Hepatocyte (in vitro differentiated cells): ENCODE measurements at places on chromosomes 6 and 20.

GRCh38 chr20:46701556-46701955, 7.9 kb upstream of the SLC2A10 start:
- no peaks in the 10 kb centered on the region for H3K36me3 ChIP-seq
- H3K4me1 ChIP-seq: no peaks in the 10 kb centered on the region
- no peak overlapping the region for H3K4me3 ChIP-seq
- no peaks in the 10 kb centered on the region for H3K27me3 ChIP-seq
- no peak overlapping the region for H3K27ac ChIP-seq
- DNase-seq: no peak

- no peak overlapping the region for H3K4me3 ChIP-seq
- H3K36me3 ChIP-seq: peaks cover 5% of the 10 kb centered on the region
- no peak for DNase-seq
- peak overlapping the region; percentile 83 for H3K27ac ChIP-seq
- H3K27me3 ChIP-seq: no peaks in the 10 kb centered on the region
Observed at GRCh38 chr20:37200926-37201826, 21.8 kb upstream of the MROH8 start.

DNA sequence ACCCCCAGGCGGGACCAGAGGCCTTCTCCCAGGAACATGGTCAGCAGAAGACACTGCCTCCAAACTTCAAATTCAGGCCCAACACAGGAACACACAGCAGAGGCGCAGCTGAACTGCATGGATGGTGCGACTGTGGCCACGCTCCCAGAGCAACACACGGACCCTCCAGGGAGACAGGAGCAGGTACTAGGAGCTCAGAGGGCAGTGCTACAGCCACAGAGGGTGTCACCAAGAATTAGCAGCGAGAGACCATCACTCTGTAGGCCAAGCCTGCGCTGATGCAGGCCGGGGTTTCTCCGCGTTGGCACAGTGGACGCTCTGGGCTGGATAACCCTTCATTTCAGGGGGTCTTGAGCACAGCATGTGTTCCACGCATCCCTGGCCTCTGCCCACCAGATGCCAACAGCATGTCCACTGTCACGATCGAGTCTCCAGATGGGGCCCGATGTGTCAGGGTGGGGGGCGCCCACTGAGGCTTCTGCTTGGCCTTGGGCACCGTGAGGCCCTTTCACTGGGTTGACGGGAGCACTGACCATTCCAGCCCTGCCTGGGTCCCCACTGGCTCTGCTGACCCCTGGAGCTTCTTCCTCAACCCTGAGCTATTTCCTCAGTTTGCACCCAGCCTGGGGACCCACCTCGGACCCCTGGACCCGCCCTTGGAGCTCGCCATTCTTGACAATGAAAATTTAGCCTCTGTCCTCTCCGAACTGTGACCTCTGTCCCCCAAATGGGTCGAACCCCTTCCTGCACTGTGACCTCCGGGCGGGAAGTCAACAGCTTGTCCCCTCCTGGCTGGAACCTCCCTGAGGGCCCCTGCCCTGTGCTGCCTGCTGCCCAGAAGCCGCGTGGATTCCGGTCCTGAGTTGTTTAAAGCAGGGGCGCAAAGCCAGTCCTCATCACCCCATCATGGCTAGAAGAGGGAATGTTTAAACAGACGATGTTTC, 239.4 kb downstream of the DLL1 start:
- DNase-seq: no peak
- H3K27ac ChIP-seq: no peak overlapping the region
- H3K36me3 ChIP-seq: no peaks in the 10 kb centered on the region

GRCh38 chr6:56572788-56573471, 69.8 kb downstream of the DST start:
- H3K4me1 ChIP-seq: no peaks in the 10 kb centered on the region
- no peaks in the 10 kb centered on the region for H3K27me3 ChIP-seq
- H3K36me3 ChIP-seq: no peaks in the 10 kb centered on the region
- DNase-seq: no peak
- no peak overlapping the region for H3K27ac ChIP-seq
- H3K4me3 ChIP-seq: no peak overlapping the region

GRCh38 chr6:147604373-147604772, 95.9 kb downstream of the SAMD5 start:
- H3K27me3 ChIP-seq: no peaks in the 10 kb centered on the region
- H3K27ac ChIP-seq: no peak overlapping the region
- no peaks in the 10 kb centered on the region for H3K4me1 ChIP-seq
- no peak for DNase-seq

GRCh38 chr6:112967974-112968373, 620.8 kb downstream of the RFPL4B start:
- no peak for DNase-seq
- no peaks in the 10 kb centered on the region for H3K4me1 ChIP-seq
- no peaks in the 10 kb centered on the region for H3K36me3 ChIP-seq
- no peak overlapping the region for H3K27ac ChIP-seq

GRCh38 chr6:67496191-67496590, 1138.9 kb upstream of the ADGRB3 start:
- H3K4me3 ChIP-seq: no peak overlapping the region
- H3K4me1 ChIP-seq: no peaks in the 10 kb centered on the region
- H3K36me3 ChIP-seq: no peaks in the 10 kb centered on the region
- no peak overlapping the region for H3K27ac ChIP-seq

GRCh38 chr6:31068669-31069340, 43.6 kb downstream of the C6orf15 start:
- peak; percentile 88 for DNase-seq
- H3K4me1 ChIP-seq: peaks cover 6% of the 10 kb centered on the region
- H3K4me3 ChIP-seq: no peak overlapping the region
- no peaks in the 10 kb centered on the region for H3K27me3 ChIP-seq
- H3K36me3 ChIP-seq: no peaks in the 10 kb centered on the region
- H3K27ac ChIP-seq: no peak overlapping the region

DNA sequence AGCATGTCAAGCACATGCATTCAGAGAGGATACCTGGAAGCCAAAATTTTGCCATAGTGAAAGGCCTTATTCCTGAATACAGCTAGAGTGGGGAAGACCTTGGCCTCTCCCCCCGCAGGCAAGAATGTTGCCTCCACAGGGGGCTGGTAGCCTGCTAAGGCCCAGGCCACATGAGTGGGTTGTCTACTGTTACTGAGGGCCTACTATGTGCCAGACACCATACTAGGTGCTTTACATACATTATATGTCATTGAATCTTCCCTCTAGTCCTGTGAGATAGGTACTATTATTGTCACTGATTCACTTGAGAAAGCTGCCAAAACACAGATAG, 642 bp upstream of the PI16 start:
- DNase-seq: no peak
- no peaks in the 10 kb centered on the region for H3K4me1 ChIP-seq
- H3K4me3 ChIP-seq: no peak overlapping the region

DNA sequence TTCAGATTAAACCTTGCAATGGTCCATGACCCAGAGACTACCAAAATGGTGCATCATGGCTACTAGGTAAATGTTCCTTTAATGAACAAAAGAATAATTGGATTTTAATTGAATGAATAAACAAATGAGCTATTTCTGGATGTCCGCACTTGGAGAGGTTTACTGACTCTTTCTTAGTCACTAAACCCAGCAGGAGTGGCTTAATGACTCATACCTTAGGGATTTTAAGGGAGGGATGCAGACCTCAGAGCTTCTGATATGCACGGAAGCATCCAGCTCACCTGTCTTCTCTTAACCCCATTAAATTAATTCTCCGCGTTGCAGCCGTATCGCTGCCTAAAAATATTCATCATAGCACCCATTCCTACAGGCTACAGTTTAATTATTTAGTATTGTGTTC, 970.0 kb upstream of the SLC35B3 start:
- H3K36me3 ChIP-seq: no peaks in the 10 kb centered on the region
- no peak overlapping the region for H3K4me3 ChIP-seq
- DNase-seq: peak; percentile 22
- H3K27me3 ChIP-seq: no peaks in the 10 kb centered on the region
- peaks cover 14% of the 10 kb centered on the region for H3K4me1 ChIP-seq
